Posterior cingulate gyrus (tissue), 11 donors: ENCODE measurements at places on chromosomes 11 and 22.

GRCh38 chr11:46669711-46670139 is 30.7 kb downstream of the ARHGAP1 start:
- peak; percentile 87 for DNase-seq

- no peak for DNase-seq
These were observed 15.3 kb downstream of the P2RX3 start for GRCh38 chr11:57353446-57353845.

DNA sequence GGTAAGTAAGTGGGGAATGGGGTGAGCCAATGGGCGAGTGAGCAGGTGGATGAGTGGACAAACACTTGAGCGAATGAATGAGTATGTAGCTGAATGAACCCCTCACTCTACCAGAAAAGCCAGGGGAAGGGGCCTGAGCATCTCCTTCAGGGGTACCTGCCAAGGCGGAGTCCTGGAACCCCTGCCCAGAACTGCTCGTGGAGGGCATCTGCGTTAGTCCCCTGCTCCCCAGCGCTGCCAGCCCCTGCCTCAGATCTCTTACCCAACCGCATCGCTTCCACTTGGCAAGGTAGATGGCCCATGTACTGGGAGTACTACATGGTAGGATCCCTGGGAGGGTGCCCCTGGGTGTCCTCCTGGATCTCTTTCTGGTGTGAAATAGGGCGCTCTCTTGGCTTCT is 7.4 kb upstream of the ANO1 start:
- DNase-seq: peak; percentile 46

- DNase-seq: no peak
These were observed 1.2 kb upstream of the PTPN5 start for GRCh38 chr11:18792827-18793226.

DNA sequence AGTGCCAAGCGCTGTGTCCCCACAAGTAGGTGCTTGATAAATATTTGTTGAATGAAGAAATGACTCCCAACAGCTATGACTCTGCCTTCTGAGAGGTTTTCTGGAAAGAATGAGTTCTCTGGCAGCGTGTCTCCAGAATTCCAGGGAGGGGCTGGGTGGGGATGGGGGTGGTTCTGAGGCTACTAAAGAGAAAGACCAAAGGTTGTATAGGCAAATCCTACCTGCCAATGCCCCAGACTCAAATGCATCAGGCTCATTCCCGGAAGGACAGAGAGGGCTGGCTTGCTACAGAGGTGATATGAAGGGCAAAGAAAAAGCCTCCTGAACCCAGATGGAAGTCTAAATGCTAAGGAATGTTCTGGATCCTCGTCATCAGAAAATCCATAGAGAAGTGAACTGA is 1.9 kb downstream of the DUSP18 start:
- no peak for DNase-seq

DNA sequence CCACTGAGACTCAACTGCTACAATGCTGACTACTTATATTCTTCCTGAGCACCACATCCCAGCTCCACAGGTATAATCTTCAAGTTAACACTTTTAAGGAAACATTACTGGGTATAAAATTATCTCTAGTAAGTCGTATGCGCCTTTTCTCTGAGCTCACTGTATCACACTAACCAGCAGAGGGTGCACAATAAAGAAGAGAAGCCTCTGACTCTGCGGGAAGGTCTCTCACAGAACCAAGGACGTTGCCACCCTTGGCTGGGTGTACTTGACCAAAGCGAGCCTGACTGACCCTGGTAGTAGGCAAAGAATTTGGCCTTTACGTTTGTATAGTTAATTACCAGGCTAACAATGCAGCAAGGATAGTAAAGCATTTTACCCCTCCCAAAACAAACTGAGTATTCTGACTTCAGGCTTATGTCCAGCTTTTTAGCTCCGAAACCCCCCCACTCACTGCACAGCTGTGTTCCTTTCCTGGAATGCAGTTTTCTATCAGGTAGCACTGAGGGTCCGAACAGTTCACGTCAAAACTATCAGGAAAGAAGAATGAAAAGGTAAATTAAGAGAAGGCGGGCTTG is at the start of gene BTBD18:
Gene BTBD18, minus strand, starts transcription at position 144 of the 578 bp plus-strand sequence. CDS start 631 bp downstream, outside the sequence.
- no peak for DNase-seq

DNA sequence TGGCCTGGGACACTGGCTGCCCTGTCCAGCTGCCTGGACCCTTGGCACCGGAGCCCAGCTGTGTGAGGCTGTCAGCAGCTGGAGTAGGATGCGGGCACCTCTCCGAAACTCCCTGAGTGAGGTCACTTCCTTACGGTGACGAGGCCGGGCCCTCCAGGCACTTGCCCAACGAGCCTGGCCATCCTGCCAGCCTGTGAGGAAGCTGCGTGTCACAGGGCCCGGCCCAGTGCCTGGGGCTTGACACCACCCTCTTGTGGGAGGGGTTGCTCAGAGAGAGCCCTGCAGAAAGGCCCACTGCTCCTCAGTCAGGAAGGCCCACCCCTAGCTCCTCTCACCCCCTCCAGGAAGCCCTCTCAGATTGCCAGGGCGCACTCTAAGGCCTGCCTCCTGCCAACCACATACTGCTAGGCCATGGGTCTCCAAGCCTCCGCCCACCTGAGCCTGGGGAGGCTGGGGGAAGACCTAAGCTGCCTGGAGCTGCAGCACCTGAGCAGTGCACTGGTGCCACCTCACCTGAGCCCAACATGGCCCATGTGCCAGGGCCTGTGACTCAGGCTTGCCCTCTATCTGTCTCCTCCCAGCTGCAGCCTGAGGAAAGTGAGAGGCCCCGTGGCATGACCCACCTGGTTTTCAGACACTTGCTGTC is 4.3 kb upstream of the PHLDA2 start:
- peak; percentile 9 for DNase-seq

DNA sequence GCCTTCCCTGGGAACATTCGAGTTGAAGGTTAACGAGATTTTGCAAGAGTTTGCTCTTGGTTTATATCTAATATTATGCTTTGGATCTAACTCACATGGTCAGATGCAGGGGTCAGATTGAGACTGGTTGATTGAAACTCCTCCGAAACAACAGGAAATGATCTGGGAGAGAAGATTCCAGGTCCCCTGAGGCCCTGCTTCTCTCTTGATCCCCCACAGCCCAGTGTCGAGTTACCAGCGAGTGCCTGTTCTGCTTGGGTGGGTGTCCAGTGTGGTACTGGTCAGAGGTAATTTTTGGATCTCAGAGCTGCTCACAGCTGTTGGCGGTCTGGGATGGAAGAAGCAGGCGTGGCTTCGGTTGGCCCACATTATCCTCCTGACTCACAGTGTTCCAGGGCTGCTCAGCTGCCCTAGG is 9.2 kb downstream of the FBLN1 start:
- no peak for DNase-seq

DNA sequence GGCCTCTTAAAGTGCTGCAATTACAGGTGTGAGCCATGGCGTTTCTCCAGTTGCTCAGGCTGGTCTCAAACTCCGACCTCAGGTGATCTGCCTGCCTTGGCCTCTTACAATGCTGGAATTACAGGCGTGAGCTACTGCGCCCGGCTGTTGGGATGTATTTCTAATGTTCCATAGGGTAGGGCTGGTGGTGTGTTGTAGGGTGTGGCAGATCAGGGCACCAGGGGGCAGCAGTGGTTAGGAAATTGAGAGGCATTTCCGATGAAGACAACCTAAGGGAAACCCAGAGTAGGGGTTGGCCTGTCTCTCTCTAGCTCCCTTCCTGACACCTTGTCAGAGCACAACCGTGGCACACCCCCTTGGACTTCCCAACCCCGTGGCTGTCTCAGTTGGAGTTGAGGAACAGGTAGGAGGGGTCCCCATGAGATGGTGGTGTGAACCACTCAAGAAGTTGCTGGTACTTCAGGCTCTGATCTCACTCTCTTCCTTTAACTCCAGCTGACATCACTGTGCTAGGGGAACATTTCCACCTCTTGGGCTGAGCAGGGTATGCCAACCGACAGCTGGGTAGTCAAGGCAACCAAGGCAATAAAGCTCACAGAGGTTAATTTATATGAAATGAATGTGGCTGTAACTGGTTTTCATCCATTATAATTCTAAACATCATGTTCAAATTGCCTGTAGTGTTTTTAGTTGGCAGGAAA is 33.0 kb downstream of the YWHAH start:
- DNase-seq: peak; percentile 88

GRCh38 chr11:69640260-69640994 is 529 bp upstream of the CCND1 start:
- no peak for DNase-seq

- DNase-seq: no peak
These were observed 28.5 kb upstream of the CCDC34 start for GRCh38 chr11:27391331-27392015.

GRCh38 chr22:45235101-45235777 is 5.5 kb downstream of the KIAA0930 start:
- DNase-seq: peak; percentile 72

DNA sequence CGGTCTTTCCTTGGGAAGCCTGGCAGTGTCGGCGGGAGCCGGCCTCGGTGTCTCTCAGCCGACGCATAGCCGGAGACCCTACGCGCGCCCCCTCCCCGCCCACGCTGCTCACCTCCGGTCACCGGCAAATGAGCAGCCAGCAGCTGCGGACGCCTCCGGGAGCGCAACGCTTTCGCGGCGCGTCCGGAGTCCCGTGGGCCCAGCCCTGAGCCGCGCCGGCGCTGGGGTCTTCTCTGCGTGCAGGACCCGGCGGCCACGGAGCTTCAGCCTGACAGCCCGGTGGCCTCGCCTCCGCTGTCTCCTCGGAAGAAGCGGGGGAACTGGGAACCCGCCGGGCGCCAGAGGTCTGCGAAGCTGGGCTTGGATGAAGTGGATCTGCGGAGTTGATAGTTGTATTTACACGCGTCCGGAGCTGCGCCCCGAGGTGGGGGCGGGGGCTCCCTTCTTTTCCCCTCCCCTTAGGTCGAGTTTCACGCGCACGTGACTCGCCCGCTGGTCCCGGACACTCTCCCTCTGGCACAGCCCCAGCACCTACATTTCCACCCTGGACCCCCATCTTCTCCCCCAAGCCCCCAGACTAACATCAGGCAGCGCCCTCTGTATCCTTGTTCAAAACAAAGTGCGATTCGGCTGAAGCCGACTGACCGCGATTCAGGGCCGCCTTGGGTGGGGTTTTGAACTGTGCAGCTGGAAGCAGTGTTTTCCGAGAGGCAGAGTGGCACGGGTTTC is at the start of gene SLC43A1:
Gene SLC43A1, minus strand, starts transcription at position 371 of the 729 bp plus-strand sequence. CDS start 1,591 bp downstream, outside the sequence.
- DNase-seq: peak; percentile 84

- DNase-seq: no peak
These were observed 9.4 kb downstream of the TRIM29 start for GRCh38 chr11:120128392-120129119.

DNA sequence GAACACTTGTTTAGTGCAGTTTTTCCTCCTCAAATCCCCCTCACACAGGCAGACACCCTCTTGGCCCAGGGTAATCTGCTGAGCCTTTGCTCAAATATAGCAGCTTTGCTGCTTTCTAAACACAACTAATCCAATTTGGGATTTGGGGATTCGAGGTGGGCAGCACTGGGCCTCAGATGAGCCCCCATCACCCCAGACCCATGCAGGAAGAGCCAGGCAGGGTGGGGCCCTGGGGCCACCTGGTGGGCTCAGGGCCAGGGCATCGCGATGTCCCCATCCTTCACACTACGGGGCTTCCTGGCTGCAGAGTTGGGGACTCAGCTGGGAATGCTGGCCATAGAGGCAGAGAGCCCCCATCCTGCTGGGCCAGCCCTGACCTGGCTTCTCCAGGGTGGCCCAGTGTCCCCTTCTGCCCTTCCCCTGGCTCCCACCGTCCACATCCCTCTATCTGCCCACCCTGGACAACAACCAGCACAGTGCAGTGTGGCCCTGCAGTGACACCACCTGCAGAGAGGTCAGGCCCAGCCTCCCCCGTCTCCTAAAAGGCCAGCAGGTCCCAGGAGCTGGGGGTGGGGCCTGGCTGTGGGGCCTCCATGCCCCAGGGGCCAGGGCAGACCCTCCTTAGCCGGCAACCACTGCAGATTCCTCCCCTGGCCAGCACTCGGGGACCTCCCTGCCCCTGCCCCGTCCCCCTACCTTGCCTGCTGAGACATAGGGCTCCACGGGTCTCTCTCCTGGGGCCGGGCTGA is 56.6 kb upstream of the CCDC188 start:
- DNase-seq: no peak

DNA sequence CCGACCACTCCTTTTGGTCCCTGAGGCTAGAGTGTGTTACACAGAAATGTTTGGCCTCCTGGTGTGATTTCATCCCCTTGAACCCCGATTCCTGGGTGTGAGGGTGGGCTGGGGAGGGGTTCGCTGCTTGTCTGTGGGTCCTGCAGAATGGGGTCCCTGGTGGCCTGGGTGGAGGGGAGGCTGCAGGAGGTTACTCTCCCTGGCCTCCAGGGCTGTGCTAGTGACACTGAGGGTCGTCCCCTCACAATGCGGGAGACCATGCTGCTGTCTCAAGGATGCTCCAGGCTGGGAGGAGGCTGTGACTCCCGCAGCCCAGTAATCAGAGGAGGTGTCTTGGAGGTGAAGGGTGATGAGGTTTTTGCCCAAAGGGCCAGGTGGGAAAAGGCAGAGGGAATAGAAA is 17.0 kb upstream of the OMP start:
- DNase-seq: no peak

- DNase-seq: no peak
These were observed 25.5 kb downstream of the CTTN start for GRCh38 chr11:70423523-70424505.

GRCh38 chr11:11409901-11410300 is 56.9 kb upstream of the CSNK2A3 start:
- DNase-seq: no peak

- DNase-seq: no peak
These were observed 70.8 kb downstream of the KCNJ1 start for GRCh38 chr11:128796270-128796669.

DNA sequence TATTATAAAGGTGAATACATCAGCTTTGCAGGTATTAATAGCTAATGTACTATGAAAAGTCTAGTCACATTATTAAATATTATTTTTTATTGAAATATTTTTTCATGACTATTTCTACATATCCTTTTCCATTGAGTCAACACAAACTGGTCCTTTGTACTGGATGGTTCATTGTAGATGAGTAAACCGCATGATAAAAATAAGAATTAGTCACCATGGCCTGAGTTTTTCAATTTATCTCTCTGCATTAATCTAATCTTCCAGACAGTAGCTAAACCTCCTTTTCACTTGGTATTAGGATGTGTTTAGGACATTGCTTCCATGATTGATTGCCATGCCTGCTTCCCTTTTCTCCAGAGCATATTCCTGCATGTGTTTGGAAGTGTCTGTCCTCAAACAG is 439.4 kb upstream of the ARHGAP42 start:
- DNase-seq: no peak
